ENCODE measurements at places on chromosomes 7 and 10.
A peak's percentile ranks its signal among the peaks of the same experiment; 100 is the strongest.

DNA sequence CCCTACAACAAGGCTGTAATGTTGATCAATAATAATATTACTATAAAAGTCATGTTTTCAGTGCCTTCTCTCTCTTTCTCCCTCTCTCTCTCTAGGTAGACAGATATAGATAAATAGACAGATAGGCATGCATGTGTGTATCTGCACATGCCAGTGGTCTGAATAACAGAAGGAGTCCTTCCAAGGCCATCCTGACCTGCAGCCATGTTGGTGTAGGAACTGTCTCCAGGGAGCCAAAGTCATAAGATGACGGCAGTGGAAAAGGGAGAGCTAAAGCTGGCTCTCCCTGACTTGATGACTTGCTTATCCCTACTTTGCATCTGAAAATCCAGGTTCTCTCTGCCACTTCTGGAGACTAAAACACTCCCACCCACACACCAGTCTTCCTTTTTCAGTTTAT is 113.0 kb downstream of the TRIL start:
- DNase-seq, result no peak

- peak; percentile 0 for DNase-seq
These were observed 9.4 kb upstream of the ZWINT start for GRCh38 chr10:56370217-56371113.

GRCh38 chr7:70303309-70303708 is 705.0 kb downstream of the AUTS2 start:
- DNase-seq, result no peak

DNA sequence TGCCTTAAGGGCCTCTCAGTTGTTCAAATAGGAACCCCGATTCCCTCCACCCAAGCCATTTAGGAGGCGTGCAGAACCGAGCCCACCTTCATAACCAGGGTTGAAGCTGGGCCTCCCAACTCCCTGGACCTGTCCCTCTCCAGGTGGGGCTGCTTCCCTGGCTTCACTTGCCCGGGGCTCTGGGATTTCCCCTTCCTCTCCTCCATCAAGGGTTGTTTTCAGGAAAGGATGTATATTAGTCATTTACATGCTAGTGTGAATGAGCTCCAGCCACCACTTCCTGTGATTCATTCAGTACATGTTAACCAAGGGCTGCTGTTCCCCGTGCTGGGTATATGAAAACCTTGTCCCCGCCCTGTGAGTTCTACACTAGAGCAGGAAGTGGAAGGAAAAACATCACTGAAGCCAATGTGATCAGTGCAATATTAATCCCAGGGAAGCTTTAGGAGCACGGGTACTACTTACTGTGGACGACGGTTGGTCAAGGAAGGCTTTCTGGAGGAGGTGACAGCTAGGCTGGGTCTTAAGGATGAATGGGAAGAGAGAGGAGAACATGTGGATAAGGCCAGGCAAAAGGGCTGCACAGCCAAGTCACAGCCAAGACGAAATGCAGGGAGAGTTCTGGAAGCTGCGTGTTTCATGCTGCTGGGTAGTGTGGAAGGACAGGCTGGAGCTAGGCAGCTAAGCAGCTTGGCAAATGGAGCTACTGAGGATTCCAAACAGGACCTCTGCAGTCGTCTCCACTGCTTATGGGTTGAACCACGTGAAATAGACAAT is 150.1 kb upstream of the SHH start:
- DNase-seq, result no peak

DNA sequence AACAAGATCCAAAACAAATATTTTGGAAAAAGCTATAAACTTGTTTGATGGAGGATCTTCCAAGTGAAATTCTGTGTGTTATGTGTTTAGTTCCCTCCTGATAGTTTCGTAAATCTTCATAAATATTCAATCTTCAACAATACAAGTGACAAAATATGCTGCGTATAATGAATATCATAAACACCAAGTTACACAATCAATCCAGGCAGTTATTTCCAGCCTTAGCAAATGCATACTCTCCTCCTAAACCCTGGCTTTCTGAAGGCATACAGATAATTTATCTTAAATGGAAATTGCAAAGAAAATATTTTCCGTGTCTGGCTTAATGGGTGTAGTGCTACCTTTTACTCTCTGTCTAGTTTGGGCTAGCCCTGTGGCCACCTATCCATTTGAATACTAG is 864.9 kb upstream of the ZWINT start:
- DNase-seq, result no peak

All from NCI-H2171 (cell line).